Epithelial cell of prostate (primary cell): ENCODE measurements at places on chromosomes 3 and 15.

- peak; percentile 48 for DNase-seq
Observed at GRCh38 chr3:182795389-182795782, 2.1 kb downstream of the ATP11B start.

DNA sequence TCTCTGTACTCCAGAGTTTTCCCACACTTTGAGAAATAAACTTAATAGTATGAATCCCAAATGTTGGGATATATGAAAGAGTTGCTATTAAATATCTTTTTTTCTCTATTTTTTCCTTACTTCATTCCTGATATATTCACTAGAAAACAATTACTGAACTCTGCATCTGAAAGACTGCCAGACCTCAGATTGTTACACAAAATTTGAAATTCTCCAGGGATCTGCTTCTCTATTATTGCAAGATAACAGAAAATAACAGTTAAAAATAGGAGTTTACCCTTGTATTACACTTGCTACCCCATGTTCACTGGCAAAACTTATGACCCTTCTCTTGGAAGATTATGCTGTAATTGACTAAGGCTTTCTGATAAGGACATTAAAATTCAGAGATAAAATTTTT lies 11.7 kb upstream of the P3H2 start:
- no peak for DNase-seq

- no peak for DNase-seq
Observed at GRCh38 chr3:194315965-194316361, 35.2 kb downstream of the CPN2 start.

- no peak for DNase-seq
Observed at GRCh38 chr15:92970656-92971055, 70.5 kb downstream of the CHD2 start.

DNA sequence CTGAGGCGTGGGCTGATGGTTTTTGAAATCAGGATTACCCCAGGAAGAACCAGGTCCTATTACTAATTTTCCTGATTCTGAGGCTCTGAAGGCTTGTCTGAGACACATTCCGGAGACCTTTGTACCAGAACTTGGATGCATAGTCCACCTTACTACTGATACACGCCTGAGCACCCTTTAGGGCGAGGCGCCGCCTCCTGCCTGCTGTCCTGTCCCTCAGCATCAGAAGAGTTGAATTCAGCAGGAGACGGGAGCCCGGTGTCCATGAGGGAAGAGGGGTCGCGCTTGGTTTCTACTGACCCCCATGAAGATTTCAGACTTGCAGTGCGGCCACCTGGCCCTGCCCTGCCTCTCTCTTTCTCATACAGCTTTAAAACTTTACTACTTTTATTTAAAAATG lies 49.9 kb downstream of the KLF13 start:
- DNase-seq, result no peak

GRCh38 chr3:127729556-127730056 lies 56.9 kb downstream of the ABTB1 start:
- DNase-seq, result no peak

DNA sequence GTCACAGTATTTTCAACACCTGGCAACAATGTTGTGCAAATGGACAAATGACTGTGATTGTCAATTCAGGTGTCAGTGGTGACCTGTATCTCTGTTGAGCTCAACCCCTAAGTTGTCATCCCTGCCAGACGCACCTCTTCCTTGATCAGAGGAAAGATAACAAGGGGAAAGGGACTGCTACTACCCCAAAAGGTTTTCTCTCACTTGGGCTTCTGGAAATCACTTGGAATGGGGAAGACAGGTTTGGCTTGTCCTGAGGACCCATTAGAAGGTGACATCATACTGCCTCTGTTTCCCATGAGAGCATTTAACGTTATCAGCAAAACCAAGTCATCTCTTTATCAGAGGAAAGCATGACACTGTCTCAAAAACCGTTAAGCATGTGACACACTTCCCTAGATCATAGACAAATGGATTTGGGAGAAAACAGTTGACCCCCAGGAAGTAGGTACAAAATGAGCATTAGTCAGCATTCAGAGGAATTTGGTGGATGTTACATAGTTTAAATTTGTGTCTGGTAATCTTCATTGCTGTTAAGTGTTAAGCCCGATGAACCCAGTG lies 769.5 kb downstream of the GRM7 start:
- DNase-seq, result no peak

- DNase-seq, result no peak
Observed at GRCh38 chr3:178901204-178901603, 170.4 kb downstream of the ZMAT3 start.
